Effector memory CD4-positive, alpha-beta T cell (primary cell): ENCODE measurements at places on chromosomes 6 and 20.
A peak's percentile ranks its signal among the peaks of the same experiment; 100 is the strongest.

DNA sequence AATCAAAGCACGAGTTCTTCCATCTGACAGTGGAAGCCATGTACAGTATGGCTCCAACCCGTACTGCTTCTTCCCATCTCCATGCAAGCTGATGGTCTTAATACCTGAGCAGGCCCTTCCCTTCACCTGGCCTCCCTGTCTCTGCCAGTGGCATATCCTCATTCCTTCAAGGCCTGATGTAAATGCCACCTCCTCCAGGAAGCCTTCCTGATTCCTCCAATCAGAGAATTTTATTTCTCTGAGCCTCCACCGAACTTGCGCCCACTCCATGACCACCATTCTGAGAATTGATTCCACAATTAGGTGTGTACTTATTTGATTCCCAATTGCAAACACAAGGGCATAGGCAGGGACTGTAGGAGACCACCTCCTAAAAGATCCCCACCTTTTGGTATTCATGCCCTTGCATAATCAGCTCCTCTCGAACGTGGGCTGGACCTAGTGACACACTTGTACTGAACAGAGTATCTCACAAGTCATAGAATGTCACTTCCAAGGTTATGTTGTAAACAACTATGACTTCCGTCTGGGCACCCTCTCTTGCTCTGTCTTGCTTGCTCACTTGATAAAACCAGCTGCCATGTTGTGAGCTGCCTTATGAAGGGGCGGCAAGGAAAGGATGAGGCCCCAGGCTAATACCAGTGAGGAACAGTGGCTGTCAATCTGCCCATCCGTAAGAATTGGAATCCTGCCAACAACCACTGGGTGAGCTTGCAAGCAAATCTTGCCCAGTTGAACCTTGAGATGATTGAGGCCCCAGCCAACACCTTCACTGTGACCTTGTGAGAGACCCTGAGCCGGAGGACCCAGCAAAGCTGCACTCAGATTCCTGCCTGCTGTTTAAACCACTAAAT is 38.8 kb downstream of the CPNE5 start:
- no peak for DNase-seq

DNA sequence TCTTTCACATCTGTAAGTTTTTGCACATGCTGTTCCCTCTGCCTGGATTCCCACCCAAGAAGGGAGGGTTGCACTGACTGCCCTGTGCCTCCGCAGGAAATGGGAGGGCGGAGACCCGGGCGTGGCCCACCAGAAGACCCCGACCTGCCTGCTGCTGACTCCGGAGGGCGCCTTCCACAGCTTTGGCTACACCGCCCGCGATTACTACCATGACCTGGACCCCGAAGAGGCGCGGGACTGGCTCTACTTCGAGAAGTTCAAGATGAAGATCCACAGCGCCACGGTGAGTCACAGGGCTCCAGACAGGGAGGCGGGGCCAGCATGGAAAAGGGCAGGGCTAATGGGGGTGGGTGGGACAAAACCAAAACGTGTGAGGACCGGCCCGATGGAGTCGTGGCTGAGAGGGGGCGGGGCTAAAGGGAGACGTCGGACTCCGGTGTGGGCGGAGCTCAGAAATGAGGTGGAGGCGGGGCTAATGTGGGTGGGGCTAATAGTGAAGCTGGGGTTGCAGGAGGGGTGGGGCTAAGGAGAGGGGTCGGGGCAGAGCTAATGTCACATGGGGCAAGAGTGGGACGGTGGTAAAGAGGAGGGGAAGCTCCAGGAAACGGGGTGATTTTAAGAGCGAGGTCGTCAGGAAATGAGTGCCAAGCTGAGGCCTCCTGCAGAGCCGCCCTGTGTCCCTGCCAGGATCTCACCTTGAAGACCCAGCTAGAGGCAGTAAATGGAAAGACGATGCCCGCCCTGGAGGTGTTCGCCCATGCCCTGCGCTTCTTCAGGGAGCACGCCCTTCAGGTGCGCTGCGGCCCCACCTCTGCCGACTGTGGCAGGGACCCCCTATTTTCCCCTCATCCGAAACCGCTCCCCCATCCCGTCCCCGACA is 12.6 kb downstream of the HSPA12B start:
- DNase-seq: peak; percentile 73

GRCh38 chr6:121857551-121857950 is 422.1 kb downstream of the GJA1 start:
- DNase-seq: no peak

DNA sequence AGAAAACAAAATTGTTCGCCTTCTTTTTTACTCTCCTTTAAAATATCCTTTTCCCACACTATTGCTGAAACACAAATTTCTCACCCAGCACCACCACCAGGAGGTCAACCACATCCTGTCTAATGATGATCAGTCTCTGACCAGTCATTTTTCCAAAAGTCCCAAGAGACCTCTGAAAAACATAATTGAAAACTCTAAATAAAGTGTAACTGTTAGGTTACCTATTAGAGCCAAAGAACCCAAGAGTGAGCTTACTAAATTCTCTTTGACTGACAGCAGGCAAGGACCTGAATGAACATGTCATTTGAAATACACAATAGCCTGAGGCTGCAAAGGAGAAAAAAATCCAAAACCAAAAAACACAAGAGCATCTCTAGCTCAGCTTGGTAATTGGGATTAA is 735.4 kb downstream of the CBLN4 start:
- no peak for DNase-seq
